ENCODE measurements at places on chromosomes 6 and 20.

- DNase-seq, result no peak
These were observed 6.1 kb upstream of the BPIFB6 start for GRCh38 chr20:33025318-33025876.

GRCh38 chr6:106444777-106445507, 84.4 kb downstream of the CRYBG1 start:
- peak; percentile 17 for DNase-seq

DNA sequence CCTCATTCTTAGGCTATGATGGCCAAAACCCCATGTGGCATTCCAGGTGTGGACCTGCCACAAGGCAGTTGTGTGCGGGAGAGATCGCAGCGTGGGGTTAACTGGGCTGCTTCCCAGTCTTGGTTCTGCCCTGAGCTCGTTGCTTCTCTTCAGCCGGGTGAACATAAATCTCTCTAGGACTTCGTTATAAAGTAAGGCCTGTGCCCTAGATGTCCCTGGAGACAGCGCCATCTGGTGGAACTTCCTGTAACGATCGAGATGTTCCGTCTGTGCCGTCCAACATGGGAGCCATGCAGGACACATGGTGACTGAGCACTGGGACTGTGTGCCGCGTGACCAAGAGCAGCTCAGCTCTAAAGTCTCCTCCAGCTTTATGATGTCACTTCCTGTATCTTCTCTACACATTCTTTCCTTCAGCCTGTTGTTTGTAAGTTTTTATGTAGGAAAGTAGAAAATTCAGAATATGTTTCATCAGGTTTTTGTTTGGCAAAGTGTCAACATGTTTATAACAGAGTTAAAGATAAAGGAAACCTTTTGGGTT, 26.8 kb upstream of the RPP40 start:
- peak; percentile 92 for DNase-seq

- no peak for DNase-seq
These were observed 36.1 kb downstream of the ELOVL2 start for GRCh38 chr6:11007715-11008608.

- no peak for DNase-seq
These were observed 4.9 kb downstream of the RRP36 start for GRCh38 chr6:43026365-43026764.

DNA sequence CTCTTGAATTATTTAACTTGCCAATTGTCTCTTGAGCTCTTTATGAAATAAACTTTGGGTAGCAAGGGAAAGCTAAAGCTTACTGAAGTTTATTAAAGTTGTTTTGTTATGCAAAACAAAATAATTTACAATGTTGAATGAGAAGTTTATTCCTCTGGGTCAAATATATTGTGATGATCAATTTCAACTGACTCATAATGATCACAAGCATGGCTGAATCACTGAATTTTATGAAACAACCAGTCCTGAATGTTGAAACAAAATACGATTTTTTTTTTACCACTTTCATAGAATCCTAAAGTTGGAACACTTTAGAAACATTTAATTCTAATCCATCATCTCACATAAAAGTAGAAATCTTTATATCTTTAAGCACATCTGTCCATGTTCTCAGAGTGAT, 110.3 kb downstream of the RWDD2A start:
- no peak for DNase-seq

- peak; percentile 70 for DNase-seq
These were observed 17.4 kb upstream of the GTSF1L start for GRCh38 chr20:43744151-43744611.

DNA sequence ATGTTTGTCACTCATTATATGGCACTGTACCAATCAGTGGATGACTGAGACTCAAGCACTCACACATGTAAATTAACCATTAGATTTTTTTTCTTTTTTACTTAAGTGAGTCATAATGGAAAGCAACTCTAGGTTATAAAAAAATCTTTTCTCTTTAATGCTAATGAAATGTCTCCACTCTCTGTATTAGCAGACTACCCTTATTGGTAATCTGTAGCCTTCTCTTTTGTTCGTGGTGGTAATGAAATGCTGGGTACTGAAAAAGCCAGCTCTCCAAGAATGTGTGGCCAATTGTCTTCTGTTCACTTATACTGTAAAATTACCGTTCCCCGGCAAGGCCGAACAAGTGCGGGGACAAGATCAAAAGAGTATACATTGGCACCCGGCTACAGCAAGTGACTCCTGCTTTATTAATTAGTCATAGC, 69.0 kb downstream of the AFG1L start:
- DNase-seq, result no peak

GRCh38 chr6:13767121-13767808, 47.1 kb downstream of the MCUR1 start:
- DNase-seq, result peak; percentile 72

DNA sequence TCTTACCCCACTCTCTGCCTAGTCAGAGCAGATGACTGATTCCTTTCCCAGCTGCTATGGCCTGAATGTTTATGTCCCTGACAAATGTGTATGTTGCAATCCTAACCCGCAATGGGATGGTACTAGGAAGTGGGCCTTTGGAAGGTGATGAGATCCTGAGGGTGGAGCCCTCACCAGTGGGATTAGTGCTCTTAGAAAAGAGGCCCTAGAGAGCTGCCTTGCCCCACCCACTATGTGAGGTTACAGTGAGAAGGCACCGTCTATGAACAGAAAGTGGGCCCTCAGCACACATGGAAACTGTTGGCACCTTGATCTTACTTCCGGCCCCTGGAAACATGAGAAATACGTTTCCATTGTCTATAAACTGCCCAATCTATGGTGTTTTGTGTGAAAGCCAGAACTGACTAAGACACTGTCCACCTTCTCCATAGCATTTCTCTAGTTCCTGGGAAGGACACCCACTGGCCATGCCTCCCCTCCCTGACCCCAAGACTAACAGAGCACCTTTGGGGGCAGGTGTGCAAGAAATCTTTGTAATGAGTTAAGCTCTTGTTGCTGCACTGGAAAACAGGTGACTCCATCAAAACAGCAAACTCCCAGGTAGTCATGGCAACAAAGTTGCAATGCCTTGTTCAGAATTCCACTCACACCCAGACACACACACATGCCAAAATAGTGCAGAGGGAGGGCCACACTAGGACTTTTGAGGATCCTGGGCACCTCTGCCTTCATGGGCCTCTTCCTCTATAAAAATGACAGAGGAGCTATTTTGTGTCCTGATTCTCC, 16.2 kb downstream of the GABRR2 start:
- peak; percentile 73 for DNase-seq

DNA sequence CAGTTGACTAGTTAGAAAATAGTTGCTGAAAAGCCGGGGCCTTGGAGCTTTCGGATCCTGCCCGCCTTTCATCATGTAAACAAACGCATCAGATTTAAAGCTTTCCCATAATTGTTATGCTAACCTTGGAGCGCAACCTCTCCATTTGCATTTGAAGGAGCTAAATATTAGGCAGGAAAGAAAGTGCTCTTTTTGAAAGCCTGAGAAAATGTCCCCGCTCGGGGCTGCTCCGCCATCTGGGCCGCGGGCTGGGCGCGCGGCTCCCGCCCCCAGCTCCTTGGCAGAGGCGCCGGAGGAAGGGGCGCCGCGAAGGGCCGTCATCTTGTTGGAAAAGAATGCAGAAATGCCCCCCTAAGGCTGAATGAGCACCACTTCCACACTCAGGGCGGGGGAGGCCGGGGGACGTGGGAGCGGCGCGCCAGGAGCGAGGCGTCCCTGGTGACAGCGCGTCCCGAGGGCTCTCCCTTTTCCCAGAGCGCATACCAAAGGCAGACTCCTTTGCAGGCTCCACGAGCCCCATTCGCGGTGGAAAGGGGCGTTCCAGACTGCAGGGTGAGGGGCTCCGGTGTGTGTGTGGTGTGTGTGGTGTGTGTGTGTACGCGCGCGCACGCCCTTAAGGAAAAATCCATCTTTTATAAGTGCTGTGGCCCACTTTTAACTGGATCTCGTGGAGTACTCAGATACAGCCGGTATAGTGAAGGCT, 145.6 kb upstream of the ID4 start:
- DNase-seq, result no peak

DNA sequence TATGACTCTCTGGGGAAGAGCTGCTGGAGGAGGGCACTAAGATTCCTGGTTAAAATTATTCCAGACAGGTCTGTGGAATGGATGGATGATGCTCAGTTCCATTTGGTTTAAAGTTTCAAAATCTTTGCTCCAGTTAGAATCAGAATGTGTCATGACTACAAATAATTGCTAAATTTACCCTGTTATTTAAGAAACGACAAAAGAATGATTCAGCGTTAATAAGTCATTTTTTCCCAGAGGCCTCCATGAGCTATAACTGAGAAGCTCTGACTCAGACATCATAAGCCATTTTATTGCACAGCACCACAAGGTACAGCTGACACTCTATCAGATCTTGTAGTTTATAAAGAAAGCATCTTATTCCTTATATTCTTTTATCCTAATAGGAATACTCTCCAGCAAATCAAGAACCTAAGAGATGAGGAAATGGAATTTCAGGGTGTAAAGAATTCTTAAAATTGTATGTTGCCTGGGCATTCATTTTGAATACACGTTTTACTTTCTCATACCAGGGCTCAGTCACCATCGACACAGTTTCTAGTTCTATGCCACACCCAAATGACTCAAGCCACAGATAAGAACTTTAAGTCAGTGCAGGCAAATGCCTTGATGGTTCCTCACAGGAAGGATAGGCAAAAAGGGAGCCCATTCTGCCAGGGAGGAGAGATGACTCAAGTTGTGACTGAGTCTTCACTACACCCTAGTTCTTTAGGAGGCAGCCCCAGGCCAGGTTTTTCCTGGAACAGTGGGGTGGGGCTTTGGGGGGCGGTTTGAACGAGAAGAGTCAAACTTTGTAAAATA, 636.0 kb downstream of the MMUT start:
- DNase-seq, result no peak

DNA sequence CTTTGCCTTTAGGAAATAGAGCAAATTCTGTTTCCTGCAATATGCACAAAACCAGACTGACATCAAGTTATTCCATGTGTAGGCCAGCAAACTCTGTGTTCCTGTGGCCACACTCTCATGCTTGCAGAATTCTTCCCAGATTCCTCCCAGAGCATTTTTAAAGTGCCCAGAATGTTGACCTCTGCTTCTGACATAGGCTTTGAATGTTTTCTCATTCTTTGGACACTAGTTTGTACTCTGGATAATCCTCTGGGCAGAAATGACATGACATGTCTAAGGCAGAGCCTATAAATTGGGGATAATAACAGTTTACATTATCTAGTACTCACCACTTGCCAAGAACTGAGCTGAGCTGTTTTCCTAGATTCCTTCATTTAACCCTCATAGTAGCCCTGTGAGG, 9.2 kb upstream of the EFHC1 start:
- DNase-seq, result no peak

GRCh38 chr6:33426590-33427511, 7.0 kb downstream of the SYNGAP1 start:
- peak; percentile 55 for DNase-seq

DNA sequence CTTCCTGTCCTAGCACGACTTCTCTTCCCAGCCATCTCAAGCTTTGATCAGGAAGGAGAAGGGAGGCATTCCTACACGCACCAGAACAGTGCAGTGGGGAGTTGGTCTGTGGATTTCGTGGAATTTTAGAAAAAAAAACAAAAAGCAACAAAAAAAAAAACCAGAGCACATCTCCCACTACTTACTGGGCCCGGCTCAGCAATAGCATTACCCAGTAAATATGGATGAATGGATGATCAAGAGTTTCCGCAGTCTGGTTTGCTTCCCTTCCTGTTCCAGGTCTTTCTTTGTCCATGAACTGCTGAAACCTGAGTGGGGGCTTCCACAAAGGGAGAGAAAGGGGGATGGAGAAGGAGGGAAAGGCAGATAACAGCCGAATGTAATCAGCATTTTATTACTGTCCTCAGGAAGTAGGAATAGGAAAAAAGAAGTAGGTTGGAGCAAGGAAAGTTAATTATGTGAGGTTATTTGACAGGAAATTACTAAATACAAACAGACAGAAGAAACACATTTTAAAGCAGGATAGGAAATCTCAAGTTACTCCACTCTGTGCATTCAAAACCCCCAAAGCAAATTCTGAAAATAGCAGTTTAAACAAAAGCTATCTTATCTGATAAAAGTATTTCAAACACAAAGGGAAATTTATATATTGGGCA, 349.0 kb downstream of the PRL start:
- DNase-seq, result no peak

GRCh38 chr6:3250231-3250675, 8.5 kb upstream of the PSMG4 start:
- no peak for DNase-seq

GRCh38 chr6:129882510-129883023, 21.5 kb upstream of the TMEM244 start:
- peak; percentile 3 for DNase-seq

- no peak for DNase-seq
These were observed 11.9 kb downstream of the KIF25 start for GRCh38 chr6:168009331-168009730.

DNA sequence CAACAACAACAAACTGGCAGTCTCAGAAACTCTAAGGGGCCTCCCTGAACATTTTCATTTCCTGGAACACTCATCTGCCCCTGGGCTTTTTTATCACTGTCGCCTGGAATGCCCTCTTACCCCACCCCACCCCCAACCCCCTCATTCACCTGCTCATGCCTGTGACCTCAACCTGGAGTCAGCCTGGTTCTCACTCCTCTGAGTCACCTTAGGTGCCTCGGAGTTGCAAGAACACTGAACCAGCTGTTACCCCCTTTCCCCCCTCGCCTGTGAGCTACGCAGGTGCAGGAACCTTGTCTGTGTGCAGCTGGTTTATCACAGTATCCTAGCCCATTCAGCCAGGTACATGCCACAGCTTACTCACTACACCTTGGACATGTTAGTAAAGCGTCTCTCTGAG, 12.8 kb upstream of the SNAI1 start:
- DNase-seq, result no peak

DNA sequence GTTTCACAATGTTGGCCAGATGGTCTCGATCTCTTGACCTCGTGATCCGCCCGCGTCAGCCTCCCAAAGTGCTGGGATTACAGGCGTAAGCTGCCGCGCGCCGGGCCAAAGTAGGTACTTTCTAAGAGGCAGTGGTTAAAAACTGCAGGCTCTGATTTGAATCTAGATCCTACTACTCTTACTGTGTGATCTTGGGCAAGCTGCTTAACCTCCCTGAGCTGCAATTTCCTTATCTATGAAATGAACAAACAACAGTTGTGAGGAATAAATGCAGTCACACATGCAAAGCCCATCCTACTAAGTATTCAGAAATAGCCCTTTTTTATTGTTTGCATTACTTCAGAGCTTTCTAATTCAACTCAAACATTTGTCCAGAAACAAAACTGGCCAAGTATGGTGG, 2.9 kb downstream of the FAXC start:
- DNase-seq, result no peak

GRCh38 chr6:136823128-136823660, 802 bp downstream of the PEX7 start:
- peak; percentile 8 for DNase-seq

Data from activated CD8-positive, alpha-beta T cell treated with anti-CD3 and anti-CD28 coated beads for 36 hours (primary cell).